ENCODE measurements at places on chromosomes 16 and 17. TPM values are rescaled to one million over a fixed set of nuclear protein-coding genes. Genes with fewer than 3 reads are reported as not detected.

- DNase-seq, result no peak
These were observed 4.6 kb downstream of the PIEZO1 start for GRCh38 chr16:88780142-88781062.

Gene KRT15
- 8.5 TPM for total RNA-seq

GRCh38 chr16:85514295-85514597, 98.9 kb upstream of the GSE1 start:
- no peak for DNase-seq

DNA sequence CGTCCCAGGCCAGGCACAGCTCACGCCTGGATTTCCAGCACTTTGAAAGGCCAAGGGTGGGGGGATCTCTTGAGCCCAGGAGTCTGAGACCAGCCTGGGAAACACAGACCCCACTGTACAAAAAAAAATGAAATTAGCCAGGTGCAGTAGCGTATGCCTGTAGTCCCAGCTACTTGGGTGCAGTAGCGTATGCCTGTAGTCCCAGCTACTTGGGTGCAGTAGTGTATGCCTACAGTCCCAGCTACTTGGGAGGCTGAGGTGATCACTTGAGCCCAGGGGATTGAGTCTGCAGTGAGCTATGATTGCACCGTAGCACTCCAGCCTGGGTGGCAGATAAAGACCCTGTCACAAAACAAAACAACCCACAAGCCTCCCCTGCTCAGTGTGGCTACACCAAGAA, 27.0 kb upstream of the SLC25A19 start:
- no peak for DNase-seq

DNA sequence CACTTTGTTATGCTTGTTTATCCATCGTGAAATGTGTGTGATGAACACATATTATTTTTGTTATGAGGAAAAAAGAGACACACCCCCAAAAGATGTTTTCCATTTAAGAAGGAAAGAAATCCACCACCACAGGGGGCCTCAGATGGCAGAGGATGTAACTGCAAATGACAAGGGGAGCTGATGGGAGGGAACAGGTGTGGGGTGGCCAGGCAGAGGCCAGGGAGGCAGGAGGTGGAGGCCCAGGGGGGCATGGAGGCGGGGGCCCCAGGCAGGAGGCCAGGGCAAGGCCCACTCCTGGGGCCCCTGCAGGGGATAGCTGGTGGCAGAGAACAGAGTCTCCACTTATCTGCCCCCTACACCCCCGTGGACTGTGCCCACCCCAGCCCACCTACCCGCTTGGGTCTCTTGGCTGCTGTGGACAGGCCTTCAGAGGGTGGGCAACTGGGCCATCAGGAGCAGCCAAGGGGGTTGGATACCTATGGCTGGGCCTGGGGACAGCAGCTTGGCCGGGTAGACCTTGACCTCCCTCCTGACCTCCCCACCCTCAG, 28.0 kb downstream of the PPL start:
- no peak for DNase-seq

DNA sequence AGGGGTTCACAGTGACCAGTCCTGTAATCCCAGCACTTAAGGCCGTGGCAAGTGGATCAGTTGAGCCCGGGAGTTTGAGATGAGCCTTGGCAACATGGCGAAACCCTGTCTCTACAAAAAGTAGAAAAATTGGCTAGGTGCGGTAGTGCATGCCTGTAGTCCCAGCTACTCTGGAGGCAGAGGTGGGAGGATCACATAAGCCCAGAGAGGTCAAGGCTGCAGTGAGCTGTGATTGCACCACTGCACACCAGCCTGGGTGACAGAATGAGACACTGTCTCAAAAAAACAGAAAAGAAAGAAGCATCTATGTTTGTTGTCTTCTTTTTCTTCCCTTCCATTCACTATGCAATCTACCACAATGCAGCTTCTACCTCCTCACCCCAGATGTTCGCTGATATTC, 151.9 kb upstream of the RBL2 start:
- DNase-seq, result no peak

DNA sequence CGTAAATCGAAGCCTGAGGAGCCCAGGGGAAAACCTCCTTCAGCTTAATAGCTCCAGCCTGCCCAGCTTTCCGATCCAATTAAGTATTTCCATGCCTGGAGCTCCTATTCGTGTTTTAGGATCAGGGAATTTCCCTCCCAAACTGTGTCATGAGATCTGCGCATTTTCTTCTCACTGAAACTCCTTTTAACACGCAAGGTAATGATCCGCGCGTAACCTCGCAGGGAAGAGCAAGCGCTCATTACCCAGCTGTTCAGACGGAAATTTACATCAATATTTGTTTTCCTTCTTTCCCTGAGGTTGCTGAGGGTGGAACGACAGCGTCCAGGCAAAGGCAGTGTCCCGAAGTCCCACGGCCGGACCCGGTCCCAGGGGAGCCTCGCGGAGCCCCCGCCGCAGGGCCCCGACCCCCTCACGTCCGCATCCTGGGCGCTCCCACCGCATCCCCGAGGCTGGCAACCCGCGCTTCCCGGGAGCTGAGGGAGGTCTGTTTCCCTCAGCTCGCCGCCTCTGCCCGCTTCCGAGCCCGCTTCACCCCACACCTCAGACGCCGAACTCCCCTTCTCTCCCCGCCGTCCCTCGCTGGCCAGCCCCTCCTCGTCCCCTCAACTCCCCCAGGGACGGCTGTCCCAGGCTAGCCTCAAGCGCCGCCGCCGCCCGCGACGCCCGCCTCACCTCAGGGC, 415 bp downstream of the ABCA5 start:
- no peak for DNase-seq
